ENCODE measurements at places on chromosomes 1 and 21. TPM values are rescaled to one million over a fixed set of nuclear protein-coding genes. Genes with fewer than 3 reads are reported as not detected.

- DNase-seq: no peak
These were observed 24.8 kb upstream of the EDN2 start for GRCh38 chr1:41509270-41509671.

CALML6 gene
- total RNA-seq: 0.77 TPM

PTPN7 gene
- total RNA-seq: not detected

DNA sequence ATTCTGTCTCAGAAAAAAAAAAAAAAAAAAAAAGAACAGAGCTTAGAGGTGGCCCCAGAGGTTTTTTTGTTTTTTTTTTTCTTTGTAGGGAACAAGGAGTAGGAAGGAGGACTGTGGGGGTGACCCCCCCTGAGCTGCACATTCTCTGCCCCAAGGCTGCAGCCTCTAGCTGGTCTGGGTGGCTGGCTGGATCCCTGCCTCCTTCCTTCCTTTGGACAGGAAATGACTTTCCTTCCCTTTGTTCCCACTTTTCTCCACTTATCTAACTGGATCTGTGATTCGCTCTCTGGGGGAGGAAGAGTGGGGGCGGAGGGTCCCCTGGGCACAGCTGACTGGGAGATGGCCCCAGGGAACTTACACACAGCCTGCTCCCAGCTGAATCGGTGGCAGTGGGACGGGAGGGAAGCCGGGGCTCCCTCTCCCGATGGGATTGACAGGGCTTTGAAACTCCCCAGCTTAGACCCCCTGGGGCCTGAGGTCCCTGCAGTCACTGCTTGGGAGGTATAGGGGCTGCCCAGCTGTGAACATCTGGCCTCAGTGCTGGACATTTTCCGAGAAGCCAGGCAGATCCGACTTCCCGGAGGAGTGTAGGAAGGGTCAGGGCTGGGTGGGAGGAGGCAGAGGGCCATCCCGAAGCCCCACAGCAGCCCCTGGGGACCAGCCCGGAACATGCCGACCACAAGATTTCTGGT lies 2.1 kb downstream of the FBLIM1 start:
- DNase-seq: peak; percentile 67
